Right hindlimb (tissue), 1 donor: ENCODE measurements at places on chromosomes 16 and 17.

- no peak for DNase-seq
These were observed 405.6 kb upstream of the TOM1L1 start for GRCh38 chr17:54494721-54495715.

- no peak for DNase-seq
These were observed 2.4 kb upstream of the CACNA1H start for GRCh38 chr16:1150511-1150982.

DNA sequence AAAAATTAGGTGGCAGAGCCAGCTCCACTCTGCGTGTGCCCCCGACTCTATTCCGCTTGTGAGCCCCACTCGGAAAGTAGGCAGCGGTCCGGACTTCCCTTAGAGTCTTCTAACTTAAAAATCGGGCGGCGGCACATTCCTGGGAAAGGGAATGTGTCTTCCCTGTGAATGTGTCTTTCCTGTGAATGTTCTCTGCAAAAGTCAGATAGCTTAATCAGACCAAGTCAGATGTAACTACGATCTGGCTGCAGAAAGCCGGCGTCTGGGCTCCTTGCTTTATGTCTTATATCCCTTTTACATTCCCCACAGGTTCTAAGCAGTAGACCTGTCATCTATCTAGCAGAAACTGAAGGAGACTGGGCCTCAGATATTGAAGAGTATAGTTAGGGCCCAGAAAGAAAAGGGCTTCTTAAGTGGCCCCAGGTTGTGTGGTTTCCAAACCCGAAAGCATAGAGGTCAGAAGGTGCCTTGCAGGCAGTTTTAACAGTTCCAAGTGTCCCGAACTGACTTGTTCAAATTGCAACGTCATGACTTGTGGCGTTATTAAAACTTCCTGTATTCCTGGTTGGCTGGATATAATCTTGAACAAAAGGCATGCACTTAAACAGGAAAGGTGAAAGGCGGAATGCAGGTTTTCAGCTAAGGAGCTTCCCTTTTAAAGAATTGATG, 601 bp downstream of the PHKB start:
- DNase-seq = peak; percentile 16

- no peak for DNase-seq
These were observed 40.2 kb downstream of the MAF start for GRCh38 chr16:79560318-79560717.

- DNase-seq = no peak
These were observed 7.5 kb upstream of the C16orf95 start for GRCh38 chr16:87324411-87325275.

- no peak for DNase-seq
These were observed 109.4 kb upstream of the AXIN2 start for GRCh38 chr17:65670667-65671371.

- DNase-seq = peak; percentile 53
These were observed 11.1 kb downstream of the PIMREG start for GRCh38 chr17:6455321-6455705.

- DNase-seq = no peak
These were observed 7.5 kb upstream of the NOS2 start for GRCh38 chr17:27807567-27808470.

DNA sequence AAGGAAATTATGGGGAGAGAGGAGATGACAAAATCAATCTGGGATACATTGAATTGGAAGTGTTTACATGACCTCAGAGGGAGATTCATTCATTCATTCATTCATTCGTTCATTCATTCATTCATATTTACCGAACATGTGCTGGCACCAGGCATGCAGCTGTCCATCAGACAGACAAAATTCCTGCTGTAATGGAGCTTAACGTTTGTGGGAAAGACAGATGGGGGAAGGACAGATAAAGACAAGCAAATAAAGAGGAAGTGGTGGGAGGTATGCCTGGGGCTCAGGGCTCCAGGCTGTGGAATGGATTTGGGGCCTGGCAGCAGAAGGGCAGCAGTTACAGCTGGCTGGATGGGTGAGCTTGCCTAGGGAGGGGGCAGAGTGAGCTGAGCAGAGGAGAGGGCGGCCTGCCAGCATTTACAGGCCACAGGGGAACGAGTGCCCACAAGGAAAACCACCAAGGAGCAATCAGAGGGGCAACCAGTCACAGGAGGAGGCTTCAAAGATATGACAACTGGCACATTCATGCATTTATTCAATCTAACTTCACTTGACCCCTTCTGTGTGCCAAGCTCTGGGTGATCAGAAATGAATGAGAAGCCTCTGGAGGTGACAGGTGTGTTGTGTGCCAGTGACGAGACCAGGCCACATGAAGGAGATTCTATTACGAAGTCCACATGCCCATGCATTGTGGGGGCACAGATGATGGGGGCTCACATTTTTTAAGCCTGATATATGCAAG, 48.5 kb downstream of the ARHGAP27 start:
- no peak for DNase-seq

- no peak for DNase-seq
These were observed 60.4 kb upstream of the IRX6 start for GRCh38 chr16:55263271-55264250.

DNA sequence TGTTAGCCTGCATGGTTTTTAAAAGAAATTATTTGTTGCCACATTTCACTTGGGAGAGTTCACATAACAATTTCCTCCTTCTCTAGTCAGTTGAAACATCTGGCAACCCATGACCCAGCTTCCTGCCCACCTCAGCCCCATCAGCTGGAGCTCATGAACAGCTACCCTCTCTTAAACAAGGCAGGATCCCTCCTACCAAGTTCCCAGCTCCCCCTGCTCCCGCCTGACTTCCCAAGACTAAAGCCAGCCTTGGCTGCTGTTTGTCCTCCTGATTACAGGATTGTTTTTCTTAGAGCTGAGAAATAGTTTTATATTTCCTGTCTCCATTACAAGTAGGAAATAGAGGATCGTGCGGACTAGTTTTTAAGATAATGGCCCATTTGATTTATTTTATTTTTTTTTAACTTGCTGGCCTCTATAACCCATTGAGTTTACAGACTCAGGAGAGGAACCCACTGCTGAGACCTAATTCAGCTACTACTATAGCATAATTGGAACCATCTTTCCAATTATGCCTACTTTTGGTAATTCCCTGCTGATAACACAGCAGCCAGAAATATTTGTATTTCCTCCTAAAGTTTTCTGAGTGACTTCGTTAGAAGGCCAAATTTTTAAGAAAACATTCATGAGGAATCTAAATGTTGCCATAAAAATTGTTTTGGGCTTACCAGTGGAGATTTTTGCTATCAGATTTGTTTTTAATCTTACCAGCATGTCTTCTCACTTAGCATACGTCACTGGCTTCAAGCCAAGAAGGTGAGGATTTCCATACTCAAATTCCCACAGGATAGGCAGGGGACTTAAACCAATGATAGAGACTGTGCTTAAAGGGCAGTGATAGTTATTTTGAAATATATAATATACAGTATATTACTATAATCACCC, 90.0 kb downstream of the ELAC2 start:
- DNase-seq = peak; percentile 42

- no peak for DNase-seq
These were observed 6.5 kb downstream of the CPNE7 start for GRCh38 chr16:89581861-89582563.

DNA sequence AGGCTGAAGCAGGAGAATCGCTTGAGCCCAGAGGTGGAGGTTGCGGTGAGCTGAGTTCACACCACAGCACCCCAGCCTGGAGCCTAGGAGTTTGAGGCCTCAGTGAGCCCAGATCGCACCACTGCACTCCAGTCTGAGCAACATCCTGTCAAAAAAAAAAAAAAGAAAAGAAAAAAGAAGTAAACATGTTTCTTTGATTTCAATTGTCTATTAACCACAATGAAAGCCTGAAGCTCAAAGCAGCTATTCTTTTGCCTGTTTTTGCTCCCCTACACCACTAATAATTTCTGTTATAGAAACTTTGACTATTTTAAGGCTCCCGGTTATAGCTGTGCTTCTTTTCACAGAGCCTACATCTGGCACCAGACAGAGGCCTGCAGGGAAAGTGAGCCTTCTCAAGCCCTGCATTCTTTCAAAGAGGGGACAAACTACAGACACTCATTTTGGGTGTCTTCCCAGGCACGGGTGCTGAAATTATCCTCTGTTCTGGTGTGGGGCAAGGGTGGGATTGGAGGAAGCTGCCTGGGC, 14.2 kb upstream of the SLC52A1 start:
- no peak for DNase-seq

GRCh38 chr17:45308016-45308365, 8.8 kb downstream of the MAP3K14 start:
- DNase-seq = no peak

- DNase-seq = no peak
These were observed 309.4 kb upstream of the XYLT1 start for GRCh38 chr16:17780181-17780580.

GRCh38 chr17:15257258-15257788, 7.8 kb downstream of the PMP22 start:
- DNase-seq = peak; percentile 86
